ENCODE measurements at places on chromosomes 16 and 17.
A peak's percentile ranks its signal among the peaks of the same experiment; 100 is the strongest.

GRCh38 chr16:10641953-10642949 lies 52.5 kb downstream of the TEKT5 start:
- DNase-seq: no peak

DNA sequence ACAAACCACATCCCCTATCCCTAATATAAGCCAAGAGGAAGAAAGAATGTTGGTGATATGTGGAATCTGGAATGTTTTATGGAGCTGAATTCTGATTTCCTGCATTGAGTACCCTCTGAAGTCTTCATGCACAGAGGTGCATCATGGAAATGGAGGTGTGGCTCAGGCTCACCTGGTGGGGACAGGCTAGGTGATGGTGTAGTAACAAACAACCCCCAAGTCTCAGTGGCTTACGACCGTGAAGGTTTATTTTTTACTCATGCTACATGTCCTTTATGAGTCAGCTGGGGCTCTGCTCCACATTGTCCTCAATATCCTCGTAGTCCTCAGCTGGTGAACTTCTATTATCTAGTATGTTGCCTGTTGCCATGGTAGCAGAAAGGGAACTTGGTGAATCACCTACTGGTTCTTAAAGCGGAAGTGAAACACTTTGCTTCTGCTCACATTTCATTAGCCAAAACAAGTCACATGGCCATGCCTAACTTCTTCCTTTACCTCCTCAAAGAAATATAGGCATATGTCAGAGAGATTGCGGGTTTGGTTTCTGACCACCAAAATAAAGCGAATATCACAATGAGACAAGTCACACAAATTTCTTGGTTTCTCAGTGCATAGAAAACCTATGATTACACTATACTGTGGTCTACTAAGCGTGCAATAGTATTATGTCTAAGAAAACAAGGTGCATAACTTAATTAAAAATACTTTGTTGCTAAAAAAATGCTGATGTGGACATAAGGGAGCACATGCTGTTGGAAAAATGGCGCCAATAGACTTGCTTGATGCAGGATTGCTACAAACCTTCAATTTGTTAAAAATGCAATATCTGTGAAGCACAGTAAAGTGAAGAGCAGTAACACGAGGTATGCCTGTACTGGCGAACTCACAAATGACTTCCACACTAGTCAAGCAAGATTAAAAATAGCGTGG lies at the start of gene PMFBP1:
TSS of gene PMFBP1 (minus strand) at position 51 of the 930 bp plus-strand sequence. CDS start 947 bp downstream, outside the sequence.
- peak; percentile 95 for DNase-seq

DNA sequence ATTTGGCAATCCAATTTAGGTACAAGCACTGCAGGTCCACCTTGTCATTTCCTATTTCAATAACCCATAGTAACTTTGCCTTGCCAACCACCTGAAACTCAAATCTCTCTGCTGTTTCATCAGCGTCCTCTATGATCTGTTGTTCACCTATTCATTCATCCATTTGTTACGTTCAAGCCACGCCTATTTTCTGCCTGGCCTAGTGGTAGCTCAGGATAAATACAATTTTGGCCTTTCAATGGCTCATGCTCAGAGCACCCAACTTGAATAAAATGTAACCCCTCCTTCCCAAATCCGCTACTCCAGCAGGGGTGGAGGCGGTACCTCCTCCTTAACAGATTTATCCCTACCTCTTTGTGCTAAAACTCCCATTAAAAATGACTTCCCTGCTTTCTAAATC lies 3.6 kb upstream of the FBXO47 start:
- DNase-seq: no peak

GRCh38 chr16:29702269-29702668 lies 23.3 kb downstream of the QPRT start:
- DNase-seq: no peak

- no peak for DNase-seq
These were observed 8.5 kb downstream of the MMP28 start for GRCh38 chr17:35786941-35787432.

DNA sequence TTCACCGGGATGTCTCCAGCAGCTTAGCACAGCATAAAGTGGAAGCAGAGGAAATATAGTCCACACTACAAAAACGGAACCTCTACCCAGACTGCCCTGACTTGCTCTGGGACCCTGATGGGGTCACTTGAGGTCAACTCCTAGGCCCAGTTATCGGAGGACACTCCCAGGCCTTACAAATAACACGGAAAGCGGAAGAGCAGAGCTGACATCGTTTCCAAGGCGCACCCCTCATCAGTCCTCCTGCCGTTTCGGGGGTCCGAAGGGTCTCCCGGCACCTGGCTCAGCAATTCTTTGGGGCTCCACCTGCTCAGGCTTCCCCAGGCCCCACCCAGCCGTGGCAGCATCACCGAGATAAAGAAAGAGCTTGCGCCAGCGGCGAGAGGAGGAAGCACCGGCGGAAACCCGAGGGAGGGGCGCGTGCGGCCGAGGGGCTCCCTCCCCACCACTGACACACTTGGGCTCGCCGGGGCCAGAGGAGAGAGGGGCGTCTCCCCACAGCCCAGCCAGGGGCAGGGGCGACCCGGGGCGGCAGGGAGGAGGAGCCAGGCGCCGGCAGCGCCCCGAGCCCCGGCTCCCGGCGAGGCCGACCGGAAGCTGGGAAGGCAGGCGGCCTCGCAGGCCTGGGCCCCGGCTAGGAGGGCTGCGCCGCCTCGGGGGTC lies 727 bp downstream of the CORO7 start:
- no peak for DNase-seq

GRCh38 chr16:64452446-64452845 lies 669.4 kb downstream of the CDH11 start:
- no peak for DNase-seq

GRCh38 chr17:68127914-68128313 lies 92.4 kb downstream of the KPNA2 start:
- no peak for DNase-seq

DNA sequence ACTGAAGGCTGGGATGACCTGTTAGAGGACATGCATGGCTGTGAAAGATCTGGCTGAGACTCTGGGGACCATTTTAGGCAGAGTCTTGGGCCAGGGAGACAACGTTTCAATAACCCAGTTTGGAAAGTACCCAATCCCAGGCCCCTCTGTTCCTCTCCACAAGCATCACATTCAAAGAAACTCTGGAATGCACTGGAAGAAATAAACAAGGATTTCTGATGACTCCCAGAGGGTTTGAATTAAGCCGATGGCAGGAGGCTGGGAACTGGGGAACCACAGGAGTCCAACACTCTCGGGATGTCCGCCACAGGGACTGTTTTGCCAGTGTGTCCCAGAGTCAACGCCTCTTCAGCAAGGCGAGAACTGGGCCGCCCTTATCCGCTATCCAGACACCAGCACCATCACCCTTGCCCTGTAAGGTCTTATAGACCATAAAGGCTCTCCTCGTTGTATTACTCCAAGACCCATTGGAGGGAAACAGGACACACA lies 3.3 kb downstream of the PMP22 start:
- no peak for DNase-seq

GRCh38 chr17:78946631-78947030 lies 21.4 kb upstream of the TIMP2 start:
- DNase-seq: no peak

GRCh38 chr17:44672479-44673093 lies 16.3 kb downstream of the MEIOC start:
- DNase-seq: peak; percentile 7

DNA sequence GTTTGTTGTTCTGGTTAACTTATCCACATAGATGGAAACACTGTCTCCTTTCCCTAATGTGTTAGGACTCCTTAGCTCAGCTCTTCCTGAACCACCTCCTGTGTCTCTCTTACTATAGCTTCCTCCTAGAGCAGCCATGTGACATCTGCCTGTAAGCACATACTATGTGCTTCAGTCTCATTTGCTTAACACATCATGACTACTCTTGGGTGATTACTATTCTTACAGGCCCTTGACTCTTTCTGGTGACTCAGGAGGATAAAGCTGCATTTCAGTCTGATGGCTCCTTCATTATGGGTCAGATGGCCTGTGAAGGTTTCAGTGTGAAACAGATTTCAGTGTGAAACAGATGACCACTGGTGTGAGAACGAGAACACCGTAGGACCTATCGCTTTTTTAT lies 320 bp upstream of the KRTAP4-2 start:
- no peak for DNase-seq

DNA sequence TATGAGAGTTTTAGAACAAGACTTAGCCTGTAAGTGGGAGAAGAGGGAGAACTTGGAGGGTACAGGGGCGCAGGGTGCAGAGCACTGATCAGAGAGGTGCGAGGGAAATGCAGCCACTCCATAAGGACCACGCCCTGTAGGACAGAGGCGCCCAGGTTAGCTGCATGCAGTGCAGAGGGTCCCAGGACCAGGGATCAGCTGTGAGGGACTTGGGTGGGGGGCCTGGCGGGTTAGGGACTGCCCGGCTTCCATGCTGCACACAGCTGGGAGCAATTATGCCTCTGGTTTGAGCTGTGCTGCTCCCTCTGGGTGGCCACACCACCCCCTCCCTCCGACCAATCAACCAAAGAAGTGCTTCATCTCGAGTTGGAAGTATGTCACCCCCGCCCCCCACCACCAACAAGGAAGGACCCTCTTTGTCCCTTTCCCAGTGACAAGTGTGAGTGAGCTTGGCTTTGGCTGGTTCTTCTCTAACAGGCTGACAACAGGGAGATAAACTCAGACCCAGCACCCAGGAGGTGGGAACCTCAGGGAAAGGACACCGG lies 22.2 kb upstream of the CLEC18A start:
- no peak for DNase-seq

- DNase-seq: no peak
These were observed 2.3 kb downstream of the C17orf58 start for GRCh38 chr17:67993998-67994361.

DNA sequence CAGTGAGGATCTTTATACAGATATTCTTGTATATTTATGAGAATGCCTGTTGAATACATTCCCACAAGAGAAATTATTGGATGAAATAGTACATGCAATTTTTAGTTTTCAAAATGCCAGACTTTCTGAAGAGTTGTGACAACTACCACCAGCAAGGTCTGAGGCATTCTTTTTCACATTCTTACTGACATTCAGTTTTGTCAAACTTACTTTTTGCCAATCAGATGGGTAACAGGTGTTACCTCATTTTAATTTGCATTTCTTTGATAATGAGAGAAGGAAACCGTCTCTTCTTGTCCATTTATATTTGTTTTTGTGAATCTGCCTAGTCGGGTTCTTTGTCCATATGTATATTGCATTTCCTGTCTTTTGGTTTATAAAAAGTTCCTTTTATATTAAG lies 24.3 kb downstream of the NOL11 start:
- DNase-seq: no peak

DNA sequence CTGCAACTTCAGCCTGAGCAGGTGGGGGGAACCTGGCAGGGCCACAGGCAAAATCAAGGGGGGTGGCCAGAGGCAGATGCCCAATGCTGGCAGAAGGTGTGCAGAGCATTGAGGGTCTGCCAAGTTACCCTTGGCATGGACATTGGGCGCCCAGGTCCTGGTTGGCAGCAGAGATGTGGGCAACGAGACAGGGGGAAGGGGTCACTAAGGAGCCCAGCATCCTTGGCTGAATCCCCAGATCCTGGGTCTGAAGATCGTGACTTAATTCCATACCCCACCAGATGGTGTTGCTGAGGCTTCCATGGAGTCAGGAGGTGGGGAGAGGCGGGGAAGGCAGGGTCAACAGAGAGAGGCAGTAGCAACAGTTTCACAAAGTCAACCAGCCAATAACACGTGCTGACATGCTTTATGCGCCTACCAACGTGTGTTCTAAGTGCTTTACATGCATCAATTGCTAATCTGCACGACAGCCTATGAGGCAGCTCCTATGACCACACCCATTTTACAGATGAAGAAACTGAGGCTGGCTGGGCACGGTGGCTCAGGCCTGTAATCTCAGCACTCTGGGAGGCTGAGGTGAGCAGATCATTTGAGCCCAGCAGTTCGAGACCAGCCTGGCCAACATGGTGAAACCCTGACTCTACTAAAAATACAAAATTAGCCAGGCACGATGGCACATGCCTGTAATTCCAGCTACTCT lies 83.3 kb downstream of the GSG1L start:
- no peak for DNase-seq

DNA sequence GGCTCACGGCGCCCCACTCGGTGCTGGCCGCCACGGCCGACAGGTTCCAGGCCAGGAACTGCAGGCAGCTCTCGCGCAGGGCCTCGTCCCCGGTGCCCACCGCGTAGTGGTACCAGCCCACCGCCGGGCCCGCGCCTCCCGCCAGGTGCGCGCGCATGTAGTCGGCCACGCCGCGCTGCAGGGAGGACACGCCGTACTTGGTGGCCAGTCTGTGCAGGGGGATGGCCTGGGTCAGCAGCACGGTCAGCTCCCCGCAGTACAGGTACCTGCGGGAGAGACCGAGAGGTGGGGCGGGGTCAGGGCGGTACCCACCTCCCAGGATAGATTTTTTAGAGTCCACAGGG lies 4.2 kb downstream of the BTBD17 start:
- no peak for DNase-seq

GRCh38 chr17:39073916-39074315 lies 77.5 kb downstream of the PLXDC1 start:
- DNase-seq: no peak

DNA sequence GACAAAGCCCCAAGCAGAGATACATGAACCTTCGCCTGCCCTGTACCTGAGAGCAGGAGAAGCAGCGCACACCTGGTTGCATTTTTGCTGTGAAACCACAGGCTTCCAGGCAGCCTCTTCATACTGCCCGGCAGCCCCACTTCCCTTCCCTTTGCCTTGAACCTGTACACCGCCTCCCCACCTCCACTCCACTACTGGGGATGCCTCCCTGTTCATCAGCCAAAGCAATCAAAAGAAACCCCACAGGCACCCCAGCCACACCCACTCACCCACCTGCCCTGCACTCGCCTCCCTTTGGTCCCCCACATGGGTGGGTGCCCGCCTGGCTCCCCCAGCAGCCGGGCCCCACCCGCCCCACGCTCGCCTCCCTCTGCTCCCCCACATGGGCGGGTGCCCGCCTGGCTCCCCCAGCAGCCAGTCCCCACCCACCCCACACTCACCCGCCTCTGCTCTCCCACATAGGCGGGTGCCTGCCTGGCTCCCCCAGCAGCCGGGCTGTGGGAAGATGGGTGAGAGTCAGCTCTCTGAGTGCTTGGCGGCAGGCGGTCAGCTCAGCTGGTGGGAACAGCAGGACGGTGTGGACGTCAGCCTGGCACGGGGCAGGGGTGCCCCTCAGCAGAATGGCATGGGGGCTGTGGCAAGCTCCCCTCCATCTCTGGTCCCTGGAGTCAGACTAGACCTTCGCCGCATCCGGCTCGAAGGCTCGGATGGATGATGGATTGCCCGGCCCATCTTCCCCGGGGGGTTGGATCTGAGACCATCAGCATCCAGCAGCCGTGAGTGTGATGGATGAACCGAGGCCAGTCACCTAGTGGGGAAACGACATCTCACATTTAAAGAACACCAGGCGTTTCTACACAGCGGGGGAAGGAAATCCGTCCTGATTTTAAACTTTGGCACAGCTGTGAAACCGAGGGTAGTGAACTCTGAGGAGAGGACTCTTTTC lies 135.6 kb downstream of the BANP start:
- no peak for DNase-seq

GRCh38 chr16:59886021-59886420 lies 1151.9 kb upstream of the GOT2 start:
- DNase-seq: no peak
